ENCODE measurements at places on chromosomes 2 and 18. TPM values are rescaled to one million over a fixed set of nuclear protein-coding genes. Genes with fewer than 3 reads are reported as not detected.

The CD226 gene
- not detected for total RNA-seq

The CHCHD5 gene
- total RNA-seq: 9.5 TPM

The LRRC30 gene
- total RNA-seq: not detected

The ZNF396 gene
- total RNA-seq: 0.88 TPM

The KYNU gene
- total RNA-seq: 0.25 TPM

The IWS1 gene
- total RNA-seq: 37.5 TPM

The PARD3B gene
- 2.4 TPM for total RNA-seq

The BOLL gene
- total RNA-seq: not detected

The CCDC138 gene
- total RNA-seq: 2.6 TPM

The LBX2 gene
- 3.2 TPM for total RNA-seq

The FBXO15 gene
- not detected for total RNA-seq

The LYPD6 gene
- total RNA-seq: not detected

The SERPINB12 gene
- not detected for total RNA-seq

The EIF2B4 gene
- 28.6 TPM for total RNA-seq

The KCNE4 gene
- 8.2 TPM for total RNA-seq

The ZSWIM2 gene
- total RNA-seq: not detected

The POTEC gene
- not detected for total RNA-seq

The GPAT2 gene
- total RNA-seq: 2.3 TPM

The WDFY1 gene
- 50.6 TPM for total RNA-seq

The ACMSD gene
- total RNA-seq: not detected

The SPC25 gene
- 0.44 TPM for total RNA-seq

The FEV gene
- total RNA-seq: not detected

The TTC27 gene
- total RNA-seq: 10.3 TPM

The ZNF385B gene
- 0.49 TPM for total RNA-seq

The STK11IP gene
- 16.8 TPM for total RNA-seq

The MAP3K19 gene
- total RNA-seq: not detected

The FAM136A gene
- total RNA-seq: 19.4 TPM

The SERPINB3 gene
- not detected for total RNA-seq

The KCNJ13 gene
- not detected for total RNA-seq

The SULT6B1 gene
- not detected for total RNA-seq

The TNFRSF11A gene
- total RNA-seq: 0.29 TPM

The FSHR gene
- not detected for total RNA-seq

The CDH20 gene
- total RNA-seq: 0.29 TPM

The OR6B3 gene
- total RNA-seq: not detected

The ACVR1 gene
- 24.8 TPM for total RNA-seq

The REG3A gene
- not detected for total RNA-seq

The CPLX4 gene
- not detected for total RNA-seq

The COL3A1 gene
- total RNA-seq: 10,756 TPM

The SPEG gene
- 8.5 TPM for total RNA-seq
